Stimulated activated CD4-positive, alpha-beta T cell treated with anti-CD3 and anti-CD28 coated beads, Interleukin-4, amount 100 ng/mL, for 48 hours (primary cell): ENCODE measurements at places on chromosomes 4 and X.
A peak's percentile ranks its signal among the peaks of the same experiment; 100 is the strongest.

- no peak for DNase-seq
Observed at GRCh38 chrX:69759921-69760625, 144.2 kb downstream of the EDA start.

GRCh38 chr4:174856926-174857800 lies 28.1 kb upstream of the GLRA3 start:
- DNase-seq: no peak

DNA sequence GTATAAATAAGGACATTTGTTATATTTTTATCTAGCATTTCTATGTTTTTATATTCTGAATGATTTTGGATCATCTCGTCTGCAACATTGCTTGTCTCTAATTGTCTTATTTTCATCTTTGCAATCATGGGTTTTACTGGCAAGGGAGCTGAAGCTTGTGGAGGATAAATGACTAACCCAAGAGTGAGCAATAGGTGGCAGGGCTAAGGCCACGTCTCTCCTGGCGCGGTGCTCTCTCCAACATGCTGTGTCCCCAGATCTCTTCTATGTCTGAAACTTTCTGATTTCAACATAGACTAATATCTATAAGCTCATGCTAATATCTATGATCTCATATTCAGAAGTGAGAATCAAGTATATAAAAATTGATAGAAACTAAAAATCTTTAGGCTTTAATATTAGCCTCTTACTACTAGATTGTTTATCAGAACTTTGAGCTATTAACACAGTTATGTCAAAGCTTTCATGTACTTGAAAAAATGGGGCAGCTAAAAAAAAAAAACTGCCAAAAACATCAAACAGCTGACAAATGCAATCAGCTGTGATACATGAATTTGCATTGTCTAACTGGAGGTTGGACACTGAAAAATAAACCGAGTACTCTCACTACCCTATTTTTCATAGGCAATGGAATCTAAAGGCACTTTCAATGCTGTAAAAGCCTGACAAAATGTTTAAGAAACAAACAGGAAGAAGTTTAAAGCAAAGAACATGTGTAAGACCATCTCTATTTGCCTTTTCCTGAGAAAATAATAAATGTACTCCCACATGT lies 169.2 kb downstream of the TMA16 start:
- DNase-seq: no peak

DNA sequence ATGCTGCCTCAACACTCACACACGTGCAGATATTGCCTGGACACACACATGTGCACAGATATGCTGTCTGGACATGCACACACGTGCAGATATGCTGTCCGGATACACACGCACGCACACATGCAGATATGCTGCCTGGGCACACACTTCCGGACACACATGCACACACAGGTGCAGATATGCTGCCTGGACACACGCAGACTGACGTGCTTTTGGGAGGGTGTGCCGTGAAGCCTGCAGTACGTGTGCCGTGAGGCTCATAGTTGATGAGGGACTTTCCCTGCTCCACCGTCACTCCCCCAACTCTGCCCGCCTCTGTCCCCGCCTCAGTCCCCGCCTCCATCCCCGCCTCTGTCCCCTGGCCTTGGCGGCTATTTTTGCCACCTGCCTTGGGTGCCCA lies 14.7 kb downstream of the FGFRL1 start:
- peak; percentile 47 for DNase-seq

DNA sequence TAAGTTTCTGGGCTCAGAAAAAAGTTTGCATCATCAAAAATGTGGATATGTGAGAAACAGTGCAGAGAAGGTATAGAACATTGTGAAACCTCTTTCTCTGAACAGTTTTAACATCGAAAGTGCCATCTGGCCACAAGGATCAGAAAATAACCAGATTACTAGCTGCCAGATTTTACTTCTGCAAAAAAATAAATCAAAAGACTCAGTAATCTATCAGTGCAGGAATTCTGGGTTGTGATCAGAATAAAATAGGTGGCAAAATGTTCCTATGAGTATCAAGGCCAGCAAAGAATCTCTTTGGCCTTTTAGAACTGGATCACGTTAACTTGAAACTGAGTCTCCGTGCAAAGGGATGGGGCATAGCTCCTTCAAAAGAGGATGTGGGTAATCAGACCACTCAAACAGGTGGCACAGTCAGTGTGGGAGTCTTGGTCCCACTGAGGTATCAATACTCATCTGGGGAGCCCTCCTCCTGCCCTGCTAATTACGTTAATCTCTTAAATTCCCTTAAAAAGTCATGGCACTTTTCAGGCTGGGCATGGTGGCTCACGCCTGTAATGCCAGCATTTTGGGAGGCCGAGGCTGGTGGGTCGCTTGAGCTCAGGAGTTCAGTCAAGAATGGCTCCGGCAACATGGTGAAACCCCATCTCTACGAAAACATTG lies 26.7 kb upstream of the RBM47 start:
- DNase-seq: no peak

DNA sequence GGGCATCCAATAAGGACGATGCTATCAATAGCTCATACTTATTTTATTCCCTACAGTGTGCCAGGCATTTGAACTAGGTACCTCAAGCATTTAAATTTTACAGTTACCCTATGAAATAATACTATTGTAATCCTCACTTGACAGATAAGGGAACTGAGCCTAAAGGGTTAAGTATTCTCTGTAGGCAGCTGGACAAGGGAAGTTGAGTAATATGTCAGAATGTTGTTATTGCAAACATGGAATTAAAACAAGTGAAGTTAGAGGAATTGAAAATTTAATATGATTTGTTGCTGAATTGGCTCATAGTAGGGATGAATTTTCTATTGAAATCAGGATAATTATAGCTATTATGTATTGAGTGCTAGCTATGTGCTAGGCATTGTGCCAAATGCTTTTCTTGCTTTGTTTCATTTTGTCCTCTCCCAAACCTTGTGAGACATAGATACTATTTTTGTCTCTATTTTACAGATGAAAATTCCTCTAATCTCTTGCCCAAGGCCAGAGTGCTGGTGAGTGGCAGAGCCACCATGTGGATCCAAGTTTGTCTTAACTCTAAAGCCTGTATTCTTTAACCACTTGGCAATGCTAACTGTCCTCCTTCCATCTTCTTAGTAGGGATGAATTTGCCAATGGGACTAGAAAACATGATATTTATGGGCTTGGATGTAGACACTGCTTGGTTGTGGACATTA lies 58.1 kb downstream of the TMEM164 start:
- no peak for DNase-seq

DNA sequence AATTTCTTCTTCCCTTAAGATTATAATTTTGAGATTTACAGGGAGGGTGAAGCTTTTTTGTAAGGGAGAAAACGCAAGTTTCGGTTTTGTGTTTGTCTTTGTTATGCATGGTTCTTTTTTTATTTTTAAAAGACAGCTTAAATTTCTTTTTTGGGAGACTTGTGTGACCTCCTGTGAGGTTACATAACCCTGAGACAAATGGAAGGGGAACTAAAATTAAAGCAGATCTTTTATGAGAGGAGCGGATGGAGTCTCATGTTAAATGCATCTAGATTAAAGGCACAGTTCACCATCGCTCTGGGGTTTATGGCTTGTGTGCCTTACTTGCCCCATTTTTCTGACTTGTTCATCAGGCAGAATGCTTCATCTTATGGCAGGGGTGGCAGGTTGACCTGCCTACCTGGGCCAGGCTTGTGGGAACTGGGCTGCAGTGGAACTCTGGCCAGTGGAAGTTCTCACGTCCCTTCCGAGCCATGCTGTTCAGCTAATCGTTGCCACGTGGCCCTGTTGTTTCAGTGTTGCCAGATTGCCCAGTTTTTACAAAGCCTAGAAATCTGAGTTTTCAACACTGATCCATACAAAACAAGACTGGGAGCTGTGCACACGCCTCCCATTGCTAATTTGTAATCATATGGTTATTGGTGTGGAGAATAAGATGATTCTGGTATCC lies 291.8 kb downstream of the ARHGAP10 start:
- no peak for DNase-seq

GRCh38 chr4:27412613-27413012 lies 552.0 kb downstream of the STIM2 start:
- no peak for DNase-seq

DNA sequence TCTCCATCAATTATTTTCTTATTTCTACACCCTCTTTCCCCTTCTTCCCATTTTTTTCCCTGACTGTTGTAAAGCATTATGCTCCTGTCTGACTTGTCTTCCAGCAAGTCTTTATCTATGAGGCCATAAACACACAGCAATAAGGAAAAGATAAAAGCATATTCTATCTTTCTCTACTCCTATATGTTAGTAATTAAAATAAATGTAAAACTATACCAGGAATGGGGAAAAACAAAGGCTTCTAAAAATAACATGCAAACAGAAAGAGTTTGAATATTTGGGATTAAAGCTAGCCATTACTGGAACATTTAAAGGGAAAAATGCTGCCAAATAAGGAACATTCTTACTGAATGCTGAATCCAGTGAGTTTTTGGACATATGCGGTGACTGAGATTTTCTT lies 471.7 kb upstream of the HS3ST1 start:
- no peak for DNase-seq

- DNase-seq: no peak
Observed at GRCh38 chr4:34633241-34633640, 1611.1 kb downstream of the ARAP2 start.

DNA sequence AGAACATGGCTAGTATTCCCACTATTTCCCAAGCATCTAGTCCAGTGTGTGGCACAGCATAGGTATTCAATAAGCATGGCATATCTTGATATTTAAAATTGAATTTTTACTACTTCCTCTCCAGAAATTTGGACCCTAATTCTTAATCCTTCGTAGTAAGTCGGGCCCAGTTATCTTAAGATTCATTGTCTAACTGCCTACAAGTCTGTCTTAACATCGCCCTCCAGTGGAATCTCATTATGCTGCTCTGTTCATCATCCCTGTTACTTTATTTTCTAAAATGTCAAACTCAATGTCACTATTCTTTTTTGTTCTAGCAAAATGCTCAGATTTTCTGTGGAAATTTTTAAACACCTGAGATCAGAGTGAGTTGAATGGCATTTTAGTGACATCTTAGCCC lies 606.2 kb downstream of the KLHL13 start:
- DNase-seq: no peak

DNA sequence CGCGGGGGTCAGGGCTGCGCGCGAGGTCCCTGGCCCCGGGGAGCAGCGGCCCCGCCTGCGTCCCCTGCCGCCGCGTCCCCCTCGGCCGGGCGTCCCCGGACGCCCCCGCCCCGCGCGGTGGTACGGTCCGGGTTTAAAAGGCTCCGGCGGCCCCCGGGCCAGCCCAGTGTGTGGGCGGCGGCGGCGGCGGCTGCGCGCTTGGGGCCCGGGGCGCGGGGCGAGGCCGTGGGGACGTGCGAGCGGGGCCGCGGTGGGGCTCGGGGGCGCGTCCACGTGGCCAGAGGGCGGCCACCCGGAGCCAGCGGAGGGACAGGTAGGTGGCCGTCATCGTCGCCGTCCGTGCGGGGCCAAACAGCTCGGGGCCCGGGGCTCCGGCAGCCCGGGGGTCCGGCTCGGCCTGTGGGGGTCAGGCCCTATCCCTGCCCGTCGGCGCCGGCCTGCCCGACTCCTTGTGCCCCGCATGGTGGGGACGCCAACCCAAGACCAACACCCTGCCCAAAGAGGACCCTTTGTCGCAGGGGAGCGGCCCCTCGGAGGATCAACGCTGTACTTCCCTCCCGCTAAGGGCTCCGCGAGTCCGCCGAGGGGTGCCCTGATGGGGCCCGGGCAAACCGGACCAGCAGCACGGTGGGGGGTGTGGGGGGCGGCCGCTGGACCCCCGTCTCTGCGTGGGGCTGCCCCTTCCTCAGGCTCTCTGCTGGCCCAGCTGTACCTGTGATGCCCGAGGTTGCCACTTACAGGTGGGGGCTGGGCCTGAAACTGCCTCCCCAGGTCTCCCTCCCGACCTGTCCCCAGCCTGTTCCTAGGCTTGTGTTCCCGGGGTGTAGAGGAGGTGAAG lies at the start of gene PLXNA3:
PLXNA3 (plus strand) TSS at position 166 of the 838 bp plus-strand sequence. CDS start 1,903 bp downstream, outside the sequence.
- DNase-seq: peak; percentile 54

DNA sequence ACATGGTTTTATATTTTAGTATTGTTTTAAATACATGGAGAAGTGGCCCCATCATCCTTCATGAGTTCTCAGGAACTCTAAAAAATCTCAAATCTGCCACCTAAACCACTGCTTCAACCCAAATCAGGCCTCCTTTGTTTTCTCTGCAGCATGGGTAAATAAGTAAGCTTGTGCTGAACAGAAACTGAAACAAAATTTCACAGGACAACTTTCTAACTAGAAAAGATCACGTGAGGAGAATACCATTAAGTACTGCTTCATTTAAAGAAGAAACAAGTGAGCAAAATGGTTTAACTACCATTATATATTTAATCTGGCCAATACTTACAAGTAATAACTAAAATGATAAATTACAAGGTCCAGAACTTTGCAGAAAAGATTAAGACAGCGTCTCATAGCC lies 2.5 kb downstream of the ARAP2 start:
- DNase-seq: no peak

GRCh38 chr4:15691346-15692135 lies 9.9 kb downstream of the FAM200B start:
- DNase-seq: no peak

GRCh38 chr4:534576-535151 lies 35.7 kb downstream of the PIGG start:
- DNase-seq: no peak

GRCh38 chr4:80139671-80140070 lies 57.6 kb upstream of the PRDM8 start:
- no peak for DNase-seq

DNA sequence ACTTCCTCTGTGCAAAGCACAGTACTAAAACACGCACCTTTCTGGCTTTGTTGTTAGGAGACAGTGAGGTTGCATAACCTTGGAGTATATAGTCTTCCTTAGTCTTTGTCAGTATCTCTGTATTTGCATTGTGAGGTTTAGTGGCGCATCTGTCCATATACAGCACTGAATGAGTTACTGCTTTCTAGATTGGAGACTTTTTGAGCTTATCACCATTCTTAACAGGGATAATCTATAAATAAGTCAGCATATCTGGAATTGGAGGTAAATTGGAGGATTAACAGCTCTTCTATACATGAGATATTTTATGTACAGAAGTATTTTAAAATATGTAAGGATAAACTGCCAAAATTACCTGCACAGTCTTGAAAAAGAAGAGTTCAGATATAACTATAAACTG lies 4.3 kb downstream of the FHDC1 start:
- DNase-seq: no peak

- DNase-seq: no peak
Observed at GRCh38 chrX:11446336-11446735, 153.1 kb downstream of the AMELX start.

DNA sequence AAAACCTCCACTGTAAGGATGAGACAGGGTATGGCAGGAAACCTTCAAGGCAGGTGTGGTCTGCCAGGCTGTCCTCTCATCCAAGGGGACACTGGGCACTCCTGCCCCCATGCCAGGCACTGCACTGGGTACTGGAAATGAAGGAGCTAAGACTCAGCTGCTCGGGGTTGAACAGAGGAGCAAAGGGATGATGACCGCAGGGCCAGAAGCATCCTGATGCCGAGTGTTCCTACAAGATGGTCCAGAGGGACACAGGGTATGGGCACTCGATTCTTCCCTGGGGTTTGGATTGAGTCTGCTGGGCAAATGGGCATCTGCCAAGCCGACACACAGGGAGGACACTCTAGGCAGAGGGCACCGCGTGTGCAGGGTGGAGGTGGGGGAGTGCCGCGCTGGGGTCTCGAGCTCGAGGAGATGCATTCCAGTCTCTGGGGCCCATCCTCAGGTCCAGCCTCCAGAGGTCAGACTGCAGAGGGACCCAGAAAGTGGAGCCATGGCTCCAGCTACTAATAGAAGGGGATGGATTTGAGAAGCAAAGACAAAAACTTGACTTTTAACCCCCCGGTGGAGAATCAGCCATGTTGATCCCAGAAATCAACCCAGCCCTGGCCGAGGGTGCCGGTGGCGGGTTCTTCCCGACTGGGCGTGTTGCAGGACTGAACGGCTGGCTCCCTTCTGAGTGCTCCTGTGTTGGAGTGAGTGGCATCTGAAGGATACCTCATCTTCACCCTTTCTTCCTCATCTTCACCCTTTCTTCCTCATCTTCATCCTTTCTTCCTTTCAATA lies 247.0 kb downstream of the AFAP1 start:
- no peak for DNase-seq
